ENCODE measurements at places on chromosomes 16 and 17.

DNA sequence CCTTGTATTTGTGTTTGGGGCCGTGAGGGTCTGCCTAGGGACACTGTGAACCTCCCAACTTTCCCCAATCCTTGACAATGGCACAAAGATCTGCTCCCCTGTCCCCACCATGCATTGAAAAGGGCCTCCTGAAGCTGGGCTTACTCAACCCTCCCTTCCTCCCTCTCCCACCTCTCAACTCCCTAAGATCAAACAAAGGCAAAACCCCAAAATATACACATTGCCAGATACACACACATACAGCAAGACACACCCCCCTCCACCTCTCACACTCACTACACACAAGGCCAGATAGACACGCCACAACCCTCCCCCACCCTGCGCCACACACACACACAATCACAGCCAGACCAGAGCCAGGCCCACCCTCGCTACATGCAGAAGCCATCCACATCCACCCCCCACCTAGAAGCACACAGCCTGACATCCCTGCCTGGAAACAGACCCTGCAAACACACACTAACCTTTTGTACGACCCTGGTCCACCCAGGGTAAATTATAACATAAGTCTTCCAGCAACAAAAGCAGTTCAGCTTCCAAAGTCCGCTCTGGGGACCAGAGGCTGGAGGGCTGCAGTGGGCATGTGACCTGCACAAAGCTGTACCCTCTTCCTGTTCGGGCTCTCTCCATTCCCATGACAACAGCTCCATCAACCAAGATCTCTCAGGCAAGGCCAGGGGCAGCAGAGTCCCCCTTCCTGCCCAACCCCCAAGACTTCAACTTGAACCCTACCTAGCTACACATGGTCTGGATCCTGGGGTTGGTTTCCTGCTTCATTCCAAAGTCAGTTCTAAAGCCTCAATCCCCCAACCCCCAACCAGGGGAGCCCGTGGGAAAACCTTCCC, 1.9 kb downstream of the PCGF2 start:
- DNase-seq: no peak

- no peak for DNase-seq
Measured at GRCh38 chr16:66662445-66663194, 33.9 kb downstream of the CMTM4 start.

- no peak for DNase-seq
Measured at GRCh38 chr16:27600381-27600780, 50.4 kb downstream of the KATNIP start.

GRCh38 chr17:65547253-65547670, 14.2 kb downstream of the AXIN2 start:
- no peak for DNase-seq

DNA sequence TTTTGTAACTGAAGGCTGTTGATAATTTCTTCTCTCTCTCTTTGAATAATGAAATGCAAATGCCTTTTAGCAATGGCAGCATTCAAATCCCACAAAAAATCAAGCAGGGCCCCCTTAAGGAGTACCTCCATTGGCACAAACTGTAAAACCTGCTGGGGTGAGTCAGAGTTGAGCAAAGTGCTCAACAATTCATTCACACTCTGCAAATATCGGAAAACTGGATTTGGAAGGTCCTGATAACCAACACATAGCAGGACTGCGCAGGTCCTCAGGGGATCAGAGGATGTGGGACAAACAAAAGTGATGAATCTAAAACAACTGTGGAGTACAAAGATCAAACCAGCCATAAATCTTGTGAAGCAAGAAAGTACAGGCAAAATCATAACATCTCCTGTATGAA, 5.6 kb downstream of the CMTR2 start:
- DNase-seq: no peak

DNA sequence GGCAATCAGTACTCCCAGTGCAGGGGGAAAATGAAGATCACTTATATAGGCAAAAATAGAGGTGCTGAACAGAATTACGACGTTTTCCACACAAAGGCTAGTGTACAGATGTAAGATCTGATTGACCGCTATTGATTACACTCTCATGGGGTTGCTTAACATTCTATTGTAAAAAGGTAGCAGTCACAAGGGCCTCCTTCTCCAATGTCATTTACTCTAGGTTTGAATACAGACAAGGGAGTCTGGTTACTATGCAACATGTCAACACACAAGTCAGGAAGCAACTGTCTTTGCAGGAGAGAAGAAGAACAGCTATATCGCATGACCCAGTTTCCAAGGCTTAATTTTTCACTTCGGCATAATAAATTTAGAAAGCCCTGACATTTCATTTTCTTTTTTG, 7.9 kb downstream of the KRT37 start:
- no peak for DNase-seq

- DNase-seq: no peak
Measured at GRCh38 chr17:27751622-27752490, 48.5 kb downstream of the NOS2 start.

GRCh38 chr17:44887971-44888954, 11.0 kb downstream of the EFTUD2 start:
- no peak for DNase-seq

- DNase-seq: no peak
Measured at GRCh38 chr17:77506371-77506991, 365.7 kb downstream of the SEC14L1 start.

GRCh38 chr17:65447823-65448222, 113.6 kb downstream of the AXIN2 start:
- no peak for DNase-seq

GRCh38 chr17:66850692-66851091, 15.8 kb downstream of the CACNG5 start:
- DNase-seq: no peak

- no peak for DNase-seq
Measured at GRCh38 chr17:55266051-55266957, 1.5 kb downstream of the HLF start.

DNA sequence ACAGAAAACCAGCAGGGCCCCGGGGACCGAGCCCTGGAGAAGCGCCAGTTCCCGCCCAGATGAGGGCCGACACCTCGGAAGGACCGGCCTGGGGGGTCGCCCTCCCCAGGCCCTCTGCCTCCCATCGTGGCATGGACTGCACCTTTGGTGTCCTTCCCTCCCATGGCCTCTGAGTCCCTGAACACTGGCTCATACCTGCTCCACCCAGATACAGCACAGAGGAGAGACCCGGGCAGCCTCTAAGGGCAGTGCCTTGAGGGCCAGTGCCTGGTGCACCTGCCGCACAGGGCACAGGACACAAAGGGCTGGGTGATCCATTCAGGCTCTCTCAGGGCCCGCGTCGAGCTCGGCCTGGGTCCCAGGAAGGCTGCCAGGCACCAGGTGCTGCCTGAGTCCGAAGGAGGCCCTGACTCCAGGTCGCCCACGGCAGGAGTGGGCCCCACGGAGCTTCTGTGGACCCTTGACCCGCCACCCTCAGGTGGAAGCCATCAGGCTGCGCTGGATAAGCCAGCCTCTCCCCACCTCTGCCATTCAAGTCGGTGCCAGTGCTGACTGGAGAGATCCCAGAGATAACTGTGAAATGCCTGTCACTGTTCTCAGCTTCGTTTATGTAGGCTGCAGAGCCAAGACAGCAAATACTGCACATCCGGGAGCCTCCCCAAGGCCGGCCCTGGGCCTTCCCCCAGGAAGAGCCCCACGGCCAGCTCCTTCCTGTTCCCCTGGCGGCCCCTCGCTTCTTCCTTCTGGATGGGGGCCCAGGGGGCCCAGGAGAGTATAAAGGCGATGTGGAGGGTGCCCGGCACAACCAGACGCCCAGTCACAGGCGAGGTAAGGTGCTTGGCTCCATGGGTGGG, at the start of gene ZG16B:
ZG16B (plus strand) TSS at position 803 of the 854 bp plus-strand sequence. CDS start 139 bp downstream, outside the sequence.
- DNase-seq: no peak
